Bone marrow (tissue), 2 donors: ENCODE measurements at places on chromosomes 2 and 18.

DNA sequence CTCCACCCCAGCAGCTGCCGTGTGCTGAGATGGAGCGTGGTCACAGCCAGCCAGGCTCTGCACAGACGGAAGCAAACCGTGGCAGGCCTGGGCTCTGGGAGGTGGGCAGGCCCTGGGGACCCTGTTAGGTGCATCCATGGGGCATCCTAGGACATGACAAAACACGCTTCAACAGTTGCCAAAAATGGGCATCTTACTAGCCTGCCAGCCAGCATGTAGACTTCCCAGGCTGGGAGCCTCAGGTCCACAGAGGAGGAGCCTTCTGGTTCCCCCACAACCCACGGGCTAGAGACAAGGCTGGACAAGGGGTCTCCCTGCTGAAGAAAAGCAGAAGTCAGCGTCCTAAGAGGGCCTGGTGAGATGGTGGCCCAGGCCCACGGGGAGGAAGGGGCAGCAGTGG is 139.5 kb downstream of the HDAC4 start:
- DNase-seq, result no peak

DNA sequence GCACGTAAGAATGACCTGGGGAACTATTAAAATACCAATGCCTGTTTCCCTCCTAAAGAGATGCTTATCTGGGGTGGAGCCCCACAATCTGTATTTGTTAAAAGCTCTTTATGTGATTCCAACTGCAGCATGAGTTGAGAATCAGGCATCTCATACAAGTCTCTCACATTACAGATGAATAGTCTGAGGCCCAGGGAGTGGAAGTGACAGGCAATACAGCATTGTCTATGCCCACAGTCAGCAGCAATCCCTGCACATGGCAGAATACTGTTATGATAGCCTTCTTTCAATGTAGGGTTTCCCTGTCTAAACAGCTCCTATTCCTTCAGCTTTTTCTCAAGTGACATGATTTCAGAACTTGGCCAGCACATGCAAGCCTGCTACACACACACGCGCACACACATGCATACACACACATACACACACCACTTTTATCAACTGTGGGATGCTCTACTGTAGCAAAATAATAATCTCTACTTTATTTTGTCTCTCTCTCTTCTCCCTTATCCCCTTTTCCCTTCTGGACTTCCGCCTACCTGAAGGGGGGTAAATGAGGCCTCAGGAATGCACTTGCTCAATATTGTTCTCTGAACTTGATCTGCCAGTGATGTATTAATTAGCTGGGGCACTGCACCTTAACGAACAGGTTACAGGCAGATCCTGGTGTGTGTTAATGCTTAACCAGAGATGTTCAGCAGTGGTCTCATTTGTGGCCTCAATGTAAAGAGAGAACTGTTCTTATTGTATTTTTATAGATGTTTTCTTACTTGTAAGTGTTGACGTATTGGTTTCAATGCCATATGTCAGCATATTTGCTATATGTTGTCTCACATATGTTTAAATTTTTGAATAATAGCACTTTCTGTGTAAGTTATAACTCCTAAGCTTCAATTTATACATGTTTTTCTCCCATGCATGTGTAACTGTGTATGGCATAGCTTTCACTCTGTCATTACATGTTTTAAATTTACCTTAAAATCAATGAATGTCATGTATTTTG is 116.0 kb downstream of the SETBP1 start:
- DNase-seq, result no peak

- no peak for DNase-seq
Observed at GRCh38 chr2:20803226-20803682, 19.6 kb downstream of the LDAH start.

- DNase-seq, result no peak
Observed at GRCh38 chr2:98556344-98557033, 51.8 kb downstream of the COA5 start.

DNA sequence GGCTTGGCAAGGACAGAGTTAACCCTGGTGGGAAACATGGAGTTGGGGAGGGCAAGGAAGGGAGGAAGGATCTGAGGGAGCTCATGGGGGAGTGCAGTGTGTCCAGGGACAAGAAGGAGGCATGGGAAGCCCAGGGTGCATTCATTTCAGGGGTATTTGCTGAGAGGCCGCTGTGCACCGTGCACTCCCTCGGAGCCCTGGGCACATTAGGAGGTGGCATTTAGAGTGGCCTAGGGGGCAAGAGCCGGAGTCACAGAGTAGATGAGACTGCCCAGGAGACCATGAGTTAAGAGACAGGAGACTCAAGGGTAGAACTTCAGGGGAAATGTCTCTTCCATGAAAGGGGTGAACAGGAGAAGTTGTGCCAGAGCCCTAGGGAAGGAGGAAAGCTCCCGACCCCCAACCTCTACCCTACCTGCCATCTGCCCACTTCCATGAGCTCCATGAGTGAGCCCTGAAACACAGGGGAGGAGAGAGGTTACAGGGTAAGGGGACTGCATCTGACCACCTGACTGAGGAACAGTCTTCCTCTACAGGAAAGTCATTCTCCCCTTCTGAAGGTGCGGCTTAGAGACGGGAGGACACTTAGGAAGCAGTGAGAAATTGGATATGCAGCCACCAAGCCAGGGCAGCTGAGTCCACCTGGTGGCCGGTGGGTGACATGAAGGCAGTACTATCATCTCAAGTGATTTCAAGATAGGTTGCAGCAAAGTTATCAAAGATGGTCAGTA is 58.5 kb upstream of the COPS8 start:
- no peak for DNase-seq

DNA sequence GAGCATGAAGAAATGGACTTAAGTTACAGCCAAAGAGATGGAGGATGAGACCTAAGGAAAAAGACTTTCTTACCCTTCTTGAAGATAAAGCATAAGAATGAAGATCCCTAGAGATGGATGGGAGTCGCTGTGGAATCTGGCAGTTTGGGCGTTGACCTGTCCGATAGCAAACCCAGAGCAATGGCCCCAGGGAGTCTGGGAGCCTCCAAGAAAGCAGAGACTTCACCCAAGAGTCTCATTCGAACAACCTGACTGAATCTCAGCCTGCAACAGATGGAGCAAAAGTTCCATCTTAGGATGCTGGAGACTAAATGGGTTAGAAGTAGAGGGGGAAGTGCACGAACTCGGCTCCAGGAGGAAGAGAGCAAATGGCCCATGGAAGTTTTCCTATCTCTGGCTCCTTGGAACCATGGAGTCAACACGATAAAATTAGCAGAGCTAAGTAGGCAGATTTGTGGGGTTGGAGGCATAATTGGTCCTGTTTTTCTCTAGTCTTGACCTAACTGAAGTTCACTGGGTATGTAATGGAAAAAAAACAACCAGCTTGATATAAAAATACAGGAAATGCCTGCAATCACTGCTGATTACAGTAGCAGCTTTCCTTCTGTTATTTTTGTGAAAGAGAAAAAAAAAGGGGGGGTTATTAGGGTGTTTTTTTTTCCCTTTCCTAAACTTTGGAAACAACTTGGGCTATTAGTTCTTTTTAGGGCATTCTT is 178.4 kb upstream of the EPAS1 start:
- no peak for DNase-seq

GRCh38 chr2:34892256-34892655 is 1293.2 kb upstream of the FAM98A start:
- DNase-seq, result no peak

DNA sequence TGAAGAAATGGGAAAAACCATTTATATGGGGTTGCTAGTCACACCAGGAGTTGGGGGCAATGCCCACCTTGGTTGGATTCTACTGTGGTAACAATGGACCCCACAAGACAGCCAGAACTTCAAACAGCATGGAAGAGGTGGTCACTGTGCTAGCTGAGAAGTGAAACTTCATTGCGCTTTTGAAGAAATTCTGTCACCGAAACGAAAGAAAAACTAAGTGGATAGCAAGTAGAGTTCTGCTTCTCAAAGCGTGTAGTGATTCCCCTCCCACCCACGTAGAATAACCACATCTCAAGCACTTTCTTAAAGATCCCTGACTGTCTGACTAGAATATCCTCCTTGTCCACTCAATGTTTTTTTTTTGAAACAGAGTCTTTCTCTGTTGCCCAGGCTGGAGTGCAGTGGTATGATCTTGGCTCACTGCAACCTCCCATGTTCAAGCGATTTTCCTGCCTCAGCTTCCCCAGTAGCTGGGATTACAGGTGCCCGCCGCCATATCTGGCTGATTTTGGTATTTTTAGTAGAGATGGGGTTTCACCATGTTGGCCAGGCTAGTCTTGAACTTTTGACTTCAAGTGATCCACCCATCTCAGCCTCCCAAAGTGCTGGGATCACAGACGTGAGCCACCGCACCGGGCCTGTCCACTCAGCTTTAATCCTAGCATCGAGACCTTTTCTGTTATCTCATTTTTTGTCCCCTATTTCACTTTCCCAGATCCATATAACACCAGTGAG is 30.1 kb upstream of the CCL20 start:
- DNase-seq, result no peak

GRCh38 chr2:44009136-44009735 is 13.4 kb upstream of the LRPPRC start:
- no peak for DNase-seq

GRCh38 chr2:97707362-97708047 is 5.9 kb upstream of the ZAP70 start:
- no peak for DNase-seq

GRCh38 chr18:61743775-61744531 is 148.9 kb downstream of the RNF152 start:
- DNase-seq, result no peak

- DNase-seq, result no peak
Observed at GRCh38 chr2:212274215-212274614, 264.4 kb downstream of the ERBB4 start.

- DNase-seq, result no peak
Observed at GRCh38 chr18:80232710-80233109, 14.6 kb downstream of the PARD6G start.

DNA sequence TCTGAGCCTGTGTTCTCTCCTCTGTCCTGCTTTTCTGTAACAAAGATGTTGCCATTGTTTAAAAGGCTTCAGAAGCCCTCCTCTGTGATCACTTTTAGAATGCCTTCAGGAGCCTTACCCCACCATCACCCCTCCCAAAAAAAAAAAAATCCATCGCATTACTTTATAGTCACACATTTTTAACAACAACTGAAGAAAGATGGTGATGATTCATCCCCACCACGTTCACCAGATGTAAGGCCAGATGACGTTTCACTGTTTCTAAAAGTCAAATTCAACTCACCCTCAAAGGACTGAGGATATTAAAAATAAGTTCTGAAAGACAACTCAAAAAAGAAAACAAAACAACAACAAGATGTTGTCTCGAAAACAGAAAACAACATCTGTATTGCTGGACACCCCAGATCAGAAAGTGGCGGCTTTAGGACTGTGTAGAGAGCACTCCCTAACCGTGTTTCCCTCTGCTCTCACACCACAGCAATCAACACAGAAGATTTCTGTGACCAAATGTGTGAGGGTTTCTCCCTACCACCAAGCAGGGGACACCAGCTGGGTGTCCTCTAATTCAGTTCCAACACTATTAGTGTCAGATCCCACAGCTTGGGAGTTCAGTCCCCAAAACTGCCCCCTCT is 61.9 kb upstream of the CREB1 start:
- no peak for DNase-seq

GRCh38 chr18:41579185-41579584 is 375.8 kb upstream of the PIK3C3 start:
- DNase-seq, result no peak

GRCh38 chr2:222859786-222860612 is 837 bp upstream of the ACSL3 start:
- DNase-seq, result no peak

DNA sequence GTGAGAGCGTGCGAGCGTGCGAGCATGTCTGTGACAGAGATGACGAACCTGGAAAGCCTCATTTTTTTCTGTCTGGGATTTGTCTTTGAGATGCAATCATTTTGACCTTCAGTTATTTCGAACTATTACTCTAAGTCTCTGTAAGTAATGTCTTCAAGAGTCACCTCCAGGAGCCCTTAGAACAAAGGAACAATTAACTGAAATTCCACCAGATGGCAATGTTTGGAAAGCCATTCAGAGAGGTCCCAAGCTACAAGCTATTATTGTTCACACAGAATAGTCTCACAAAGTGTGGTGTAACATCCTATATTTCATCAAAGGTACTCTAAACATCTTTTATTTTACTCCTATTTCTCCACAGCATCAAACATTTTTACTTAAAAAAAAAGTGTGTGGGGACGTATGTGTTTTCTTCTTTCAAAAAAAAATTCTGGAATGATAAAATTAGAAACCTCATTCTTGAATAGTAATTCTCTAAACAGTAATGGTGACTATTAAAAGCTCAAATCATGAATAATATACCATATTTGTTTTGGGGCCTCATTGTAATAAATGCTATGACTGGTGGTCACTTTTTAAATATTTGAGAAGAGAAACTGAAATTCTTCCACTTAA is 35.1 kb upstream of the MAPRE2 start:
- DNase-seq, result peak; percentile 61

DNA sequence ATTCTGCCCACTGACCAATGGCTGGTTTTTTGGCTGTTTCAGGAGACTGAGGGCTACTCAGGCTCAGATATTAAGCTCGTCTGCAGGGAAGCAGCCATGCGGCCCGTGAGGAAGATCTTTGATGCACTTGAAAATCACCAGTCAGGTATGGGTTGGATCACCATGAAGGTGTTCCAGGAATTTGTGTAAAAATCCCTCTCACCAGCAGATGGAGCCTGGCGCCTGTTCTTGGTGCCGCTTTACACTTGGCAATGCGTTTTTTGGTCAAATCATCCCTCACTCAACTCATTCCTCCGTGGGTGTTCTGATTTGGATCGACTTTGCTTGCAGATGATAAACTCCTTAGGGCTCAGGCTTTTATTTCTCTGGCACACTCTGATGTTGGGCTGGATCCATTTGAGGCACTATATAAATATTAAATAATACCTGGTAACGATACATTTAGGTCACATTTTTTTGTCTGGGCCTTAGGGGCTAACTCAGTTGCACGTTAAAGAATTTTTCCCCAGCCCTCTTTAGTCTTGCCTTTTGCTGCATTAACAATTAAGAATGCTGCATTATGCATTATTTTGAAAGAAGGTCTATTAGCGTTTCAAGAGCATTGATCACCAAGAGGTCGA is 50.0 kb downstream of the HDHD2 start:
- no peak for DNase-seq

DNA sequence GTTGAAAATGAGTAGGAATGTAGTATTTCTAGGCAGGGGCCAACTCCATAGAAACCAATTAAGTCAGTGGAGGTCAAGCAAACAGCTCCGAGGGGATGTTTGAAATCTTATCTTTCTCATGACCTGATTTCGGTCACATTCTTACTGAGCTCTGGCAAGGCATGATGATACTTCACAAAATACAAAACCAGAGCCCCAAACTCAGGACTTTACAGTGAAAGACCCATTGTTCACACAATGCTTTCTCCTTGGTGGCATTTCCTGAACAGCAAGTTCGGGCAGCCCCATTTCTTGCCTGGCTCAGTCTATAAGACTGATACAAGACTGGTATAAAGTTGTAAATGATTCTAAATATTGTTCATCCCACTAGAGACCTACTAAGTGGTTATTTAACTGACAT is 53.3 kb downstream of the LAMA1 start:
- no peak for DNase-seq
